ENCODE measurements at places on chromosomes 2 and 18.

DNA sequence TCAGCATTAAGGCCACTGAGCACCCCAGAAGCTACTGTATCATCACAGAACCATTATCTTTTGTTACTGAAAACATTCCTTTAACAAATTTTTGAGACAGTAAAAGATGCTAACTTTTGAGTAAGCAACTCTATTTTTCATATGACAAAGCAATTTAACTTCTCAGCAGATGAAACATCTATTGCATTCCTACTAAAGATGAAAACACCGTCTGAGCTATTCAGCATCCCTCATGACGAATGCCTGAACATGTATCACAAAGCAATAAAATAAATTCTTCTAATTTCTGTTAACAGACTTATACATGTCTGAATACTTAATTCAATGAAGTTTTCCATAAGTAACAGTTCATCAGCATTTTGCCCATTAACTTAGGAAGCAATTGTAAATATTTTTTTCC is 23.9 kb downstream of the CHN1 start:
- DNase-seq, result no peak

DNA sequence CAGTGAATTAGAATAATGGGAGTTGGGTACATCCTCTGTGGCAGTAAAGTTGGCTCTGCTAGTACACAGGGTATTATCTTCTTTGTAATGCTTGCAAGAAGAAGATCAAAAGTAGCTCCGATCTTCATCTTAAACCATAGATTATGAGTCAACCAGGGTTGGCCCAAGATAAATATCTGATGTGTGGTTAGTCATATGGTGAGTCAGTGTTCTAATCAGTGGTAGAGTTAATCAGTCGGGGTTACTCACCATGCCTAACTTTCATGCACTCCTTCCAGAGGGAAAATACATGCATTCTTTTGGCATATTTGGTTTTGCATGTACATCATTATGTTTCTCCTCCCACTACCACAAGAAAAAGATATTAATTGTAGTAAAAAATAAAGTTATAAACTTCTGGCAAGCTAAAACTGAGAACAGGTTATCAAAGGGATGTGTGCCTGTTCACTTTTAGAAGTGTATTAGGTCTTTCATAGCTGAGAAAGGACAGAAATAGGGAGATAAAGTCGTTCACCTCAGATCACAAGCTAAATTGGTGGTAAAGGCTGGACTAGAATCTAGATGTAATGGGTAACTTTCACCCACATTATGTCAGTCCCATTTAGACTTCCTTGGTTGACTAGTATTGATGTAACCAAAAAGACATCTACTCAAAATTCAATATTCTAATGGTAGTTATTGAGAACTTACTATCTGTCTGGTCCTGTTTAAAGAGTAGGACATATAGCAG is 684.4 kb downstream of the IRS1 start:
- no peak for DNase-seq

GRCh38 chr18:10101729-10102128 is 187.9 kb downstream of the VAPA start:
- DNase-seq, result no peak

DNA sequence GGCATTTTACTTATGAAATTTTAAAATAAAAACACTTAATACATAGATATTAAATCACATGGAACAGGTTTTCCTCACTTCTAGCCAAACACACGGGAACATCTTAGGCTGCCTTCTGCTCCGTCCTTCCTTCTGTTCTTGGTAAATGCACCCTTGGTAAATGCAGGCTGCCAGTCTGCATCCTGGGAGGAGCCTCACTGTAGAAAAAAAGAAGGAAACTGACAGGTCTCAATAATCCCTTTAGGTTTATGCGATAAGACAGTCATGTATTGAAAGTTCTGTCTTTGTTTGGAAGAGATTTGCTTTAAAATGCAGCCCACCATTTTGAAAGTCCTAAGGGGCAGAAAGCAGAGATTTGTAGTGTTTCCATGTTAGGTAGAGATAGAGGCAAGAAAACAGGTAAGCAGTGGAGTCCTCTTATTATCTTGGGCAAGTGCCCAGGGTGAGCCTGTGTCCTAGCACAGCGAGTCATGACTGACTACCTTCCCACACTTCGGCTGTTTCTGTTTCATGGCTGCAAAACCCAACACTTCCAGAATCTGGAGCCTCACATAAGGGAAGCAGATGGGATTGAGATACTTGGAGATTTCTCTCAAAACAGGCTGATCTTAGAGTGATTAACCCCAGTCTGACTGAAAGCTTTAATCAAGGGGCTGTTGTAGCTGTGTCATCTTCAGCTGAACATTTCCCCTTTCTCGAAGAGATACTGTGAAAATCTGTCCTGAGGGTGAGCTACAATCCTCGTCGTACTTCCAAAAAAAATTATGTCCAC is 131.4 kb upstream of the MAP3K20 start:
- no peak for DNase-seq

DNA sequence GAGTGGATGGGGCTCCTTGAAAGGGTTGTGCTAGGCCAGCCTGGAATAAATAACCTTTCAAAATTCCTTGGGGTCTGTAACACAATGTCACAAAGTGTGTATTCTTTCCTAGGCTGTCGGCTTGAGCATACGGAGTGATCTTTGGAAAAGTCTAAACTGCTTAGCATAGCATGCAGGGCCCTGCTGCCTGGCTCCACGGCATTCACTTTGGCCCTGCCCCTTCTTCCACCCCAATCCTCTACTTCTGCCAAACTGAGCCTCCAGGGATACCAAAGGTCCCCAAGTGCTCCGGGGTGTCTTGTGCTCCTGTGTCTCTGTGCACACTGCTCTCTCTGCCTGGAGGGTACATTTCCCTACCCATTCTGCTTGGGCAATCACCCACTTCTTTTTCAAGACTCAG is 196.1 kb downstream of the LTBP1 start:
- DNase-seq, result no peak

DNA sequence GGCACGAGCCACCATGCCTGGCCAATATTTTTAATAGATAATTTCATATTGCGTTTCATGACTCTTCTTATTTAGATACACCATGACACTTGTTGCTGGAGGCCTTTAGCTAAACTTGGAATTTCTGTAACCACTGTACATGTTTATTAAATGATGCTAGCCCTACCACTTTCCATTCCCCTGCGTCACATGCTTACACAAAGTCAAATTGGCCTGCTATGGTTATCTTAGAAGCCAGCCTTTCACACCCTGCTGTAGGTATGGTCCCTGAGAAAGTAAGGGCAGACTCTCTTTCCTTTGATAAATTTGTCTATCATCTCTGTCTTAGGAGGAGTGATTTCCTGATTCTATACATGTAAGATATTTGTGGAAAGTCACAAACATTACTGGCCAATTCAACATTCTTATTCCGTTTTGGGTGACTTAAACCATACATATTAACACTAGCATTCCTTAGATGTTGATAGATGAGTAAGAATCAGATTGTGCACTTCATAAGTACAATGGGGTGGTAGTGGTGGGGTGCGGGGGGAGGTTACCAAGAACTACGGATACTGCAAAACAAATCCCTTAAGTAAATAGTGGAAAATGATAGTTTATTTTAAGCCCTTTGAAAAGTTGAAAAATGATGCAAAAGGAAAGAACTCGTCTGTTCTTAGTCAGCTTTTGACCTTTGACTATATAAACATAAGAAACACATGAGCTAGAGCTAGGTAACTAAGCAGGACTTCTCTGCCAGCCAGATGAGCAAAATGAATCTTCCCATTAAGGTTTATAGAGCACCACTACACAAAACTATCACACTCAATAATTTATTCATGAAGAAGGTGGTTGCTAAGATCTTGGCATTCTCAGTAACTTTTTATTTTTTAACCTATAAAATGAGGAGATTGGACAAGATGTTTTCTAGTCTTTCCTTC is 7.9 kb upstream of the NDUFV2 start:
- DNase-seq, result no peak

DNA sequence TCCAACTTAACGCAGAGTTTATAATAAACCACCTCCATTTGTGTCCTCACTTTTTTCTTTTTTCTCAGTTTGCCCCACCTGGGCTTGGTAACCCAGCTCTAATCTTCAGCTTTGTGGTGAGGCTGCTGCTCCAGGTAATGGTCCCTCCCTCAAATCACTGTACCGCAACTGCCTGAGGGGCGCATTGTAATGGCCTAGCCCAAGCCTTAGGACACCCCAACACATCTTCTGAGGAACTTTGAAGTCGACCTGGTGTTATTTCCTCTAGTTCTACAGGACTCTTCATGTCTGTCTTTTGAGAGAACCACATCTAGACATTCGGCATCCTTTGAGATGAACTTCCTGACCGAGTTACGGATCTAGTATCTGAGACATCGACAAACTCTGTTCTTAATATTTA is 99.7 kb downstream of the PLEKHM3 start:
- DNase-seq, result no peak

DNA sequence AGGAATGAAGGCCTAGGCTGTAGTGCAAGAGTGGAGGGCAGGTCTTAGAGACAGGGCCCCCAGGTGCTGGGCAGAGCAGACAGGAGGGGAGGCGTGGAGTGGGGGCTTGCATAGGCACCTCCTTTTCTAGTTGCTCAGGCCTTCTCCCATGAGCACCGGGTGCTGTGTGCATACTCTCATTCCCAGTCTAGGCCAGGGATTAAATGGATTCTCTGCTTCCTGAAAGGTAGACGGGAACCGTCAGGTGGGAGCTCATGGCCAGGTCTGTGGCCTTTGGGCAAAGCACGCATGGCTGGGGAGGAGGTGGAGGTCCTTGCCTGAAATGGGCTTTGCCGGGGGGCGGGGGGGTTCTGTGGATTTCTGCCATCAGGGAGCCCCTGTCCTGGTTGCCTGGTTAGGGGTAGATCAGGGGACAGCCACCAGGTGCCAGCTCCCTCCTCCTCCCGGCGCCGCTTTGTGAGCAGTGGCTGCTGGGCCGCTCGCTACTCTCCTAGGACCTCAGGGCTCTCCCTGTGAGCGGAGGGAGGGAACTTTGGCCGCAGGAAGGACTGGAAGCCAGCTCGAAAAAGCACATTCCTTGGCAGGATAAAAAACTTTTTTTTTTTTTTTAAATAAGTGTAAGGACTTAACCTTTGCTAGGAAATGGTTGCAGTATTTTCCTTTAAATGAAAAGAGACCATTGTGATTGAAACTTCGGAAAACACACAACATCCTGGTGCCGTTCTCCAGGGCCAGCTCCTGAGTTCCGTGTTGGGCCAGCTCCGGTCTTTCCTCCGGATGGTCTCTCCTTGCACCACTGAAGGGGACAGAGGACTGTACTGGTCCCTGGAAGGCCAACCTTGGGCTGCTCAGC is 82.8 kb upstream of the HAAO start:
- DNase-seq, result no peak

DNA sequence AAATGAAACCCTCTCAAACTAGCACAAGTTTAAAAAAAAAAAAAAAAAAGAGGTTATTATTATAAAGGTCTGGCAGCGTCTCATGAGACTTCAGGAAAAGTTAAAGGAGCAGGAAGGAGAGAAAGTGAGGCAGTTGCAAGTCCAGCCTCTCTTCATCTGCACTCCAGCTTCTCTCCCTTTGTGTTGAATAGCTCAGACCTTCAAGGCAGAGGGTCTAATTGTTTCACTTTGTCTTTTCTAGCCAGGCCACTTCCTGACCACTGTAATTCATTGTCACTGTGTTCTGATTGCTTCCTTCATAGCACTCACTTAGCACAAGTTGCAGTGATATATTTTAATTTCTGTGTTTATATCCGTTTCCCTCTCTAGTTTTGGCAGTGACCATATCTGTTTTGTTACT is 99.9 kb downstream of the SPATS2L start:
- DNase-seq, result no peak

- no peak for DNase-seq
These were observed 149.5 kb upstream of the ZFP36L2 start for GRCh38 chr2:43375746-43376522.

DNA sequence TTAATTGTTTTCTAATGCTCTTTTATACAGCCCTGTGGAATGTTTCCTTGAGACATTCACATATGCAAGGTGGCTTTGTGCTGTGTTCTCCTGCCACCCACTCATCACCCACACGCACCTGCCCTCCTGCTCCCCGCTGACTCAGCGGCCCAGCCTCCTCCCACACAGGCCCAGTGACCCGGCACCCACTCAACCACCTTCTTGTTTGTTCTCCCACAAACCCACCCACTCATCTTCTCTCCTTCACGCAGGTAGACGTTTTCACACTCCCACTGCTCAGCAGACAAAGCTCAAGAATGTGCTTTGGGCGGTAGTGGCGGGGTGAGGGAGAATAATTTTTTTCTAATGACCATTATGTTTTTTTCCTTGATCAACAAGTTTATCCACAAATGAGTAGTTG is 28.6 kb upstream of the NEMP2 start:
- DNase-seq, result no peak

- DNase-seq, result no peak
These were observed 92.9 kb downstream of the DYSF start for GRCh38 chr2:71546275-71546638.

GRCh38 chr2:44944952-44945612 is 3.6 kb downstream of the SIX3 start:
- DNase-seq, result no peak

DNA sequence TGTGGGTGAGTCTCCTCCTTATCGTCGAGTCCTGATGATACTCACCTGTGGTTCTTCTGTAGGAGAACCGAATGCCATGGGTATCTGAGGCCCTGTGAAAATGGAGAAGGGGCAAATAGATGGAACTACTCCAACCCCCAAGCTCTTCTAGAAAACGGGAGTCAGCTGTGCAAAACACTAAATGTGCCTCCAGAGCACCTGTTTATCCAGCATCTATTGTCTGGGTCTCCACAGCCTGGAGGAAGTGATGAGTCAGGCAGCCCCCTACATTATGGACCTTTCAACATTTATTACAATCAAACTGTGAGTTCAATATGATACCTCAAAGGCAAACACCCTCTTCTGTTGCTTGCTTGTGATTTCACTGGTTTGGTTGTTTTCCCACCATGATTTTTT is 9.8 kb upstream of the LRRFIP1 start:
- no peak for DNase-seq

GRCh38 chr2:69023236-69023635 is 10.3 kb downstream of the ANTXR1 start:
- DNase-seq, result no peak

GRCh38 chr18:5463390-5463789 is 80.4 kb downstream of the EPB41L3 start:
- DNase-seq, result no peak

DNA sequence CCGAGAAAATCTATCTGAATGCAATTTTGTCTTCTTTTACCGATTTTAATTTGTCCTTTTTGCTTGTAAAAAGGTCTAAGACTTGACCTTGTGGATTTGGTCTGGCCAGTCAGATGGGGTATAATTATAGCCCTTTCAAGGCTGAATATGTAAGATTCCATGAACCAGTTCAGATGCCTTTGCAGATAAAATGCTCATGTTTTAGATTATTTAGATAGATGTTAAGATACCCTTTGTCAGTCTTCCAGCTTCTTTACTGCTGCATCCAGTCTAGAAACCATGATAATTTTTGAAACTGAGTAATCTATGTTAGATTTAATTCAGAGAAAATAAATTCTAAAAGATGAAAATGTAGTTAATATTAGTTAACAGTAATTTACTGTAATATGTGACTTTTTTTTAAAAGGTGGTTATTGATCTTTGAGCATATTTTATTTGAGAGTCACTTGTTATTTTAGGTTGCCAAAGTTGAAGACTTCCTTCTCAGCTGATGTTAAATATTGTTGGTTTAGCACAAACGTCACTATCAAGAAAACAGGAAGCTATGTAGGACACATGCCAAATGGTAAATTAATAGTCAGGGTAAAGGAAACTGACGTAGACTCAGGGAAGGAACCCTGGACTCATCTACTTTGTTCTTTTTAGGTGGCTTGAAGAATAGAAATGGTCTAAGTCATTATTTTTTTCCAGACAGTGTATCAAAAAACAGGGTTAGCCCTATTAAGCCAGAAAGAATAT is 29.8 kb downstream of the BABAM2 start:
- DNase-seq, result no peak

- no peak for DNase-seq
These were observed 8.1 kb downstream of the CHN1 start for GRCh38 chr2:174997110-174997509.

GRCh38 chr18:67845035-67845434 is 328.5 kb upstream of the DSEL start:
- DNase-seq, result no peak
